ENCODE measurements at places on chromosomes 11 and 22.

GRCh38 chr11:93648158-93648557 lies 13.3 kb upstream of the CEP295 start:
- peak; percentile 11 for DNase-seq

DNA sequence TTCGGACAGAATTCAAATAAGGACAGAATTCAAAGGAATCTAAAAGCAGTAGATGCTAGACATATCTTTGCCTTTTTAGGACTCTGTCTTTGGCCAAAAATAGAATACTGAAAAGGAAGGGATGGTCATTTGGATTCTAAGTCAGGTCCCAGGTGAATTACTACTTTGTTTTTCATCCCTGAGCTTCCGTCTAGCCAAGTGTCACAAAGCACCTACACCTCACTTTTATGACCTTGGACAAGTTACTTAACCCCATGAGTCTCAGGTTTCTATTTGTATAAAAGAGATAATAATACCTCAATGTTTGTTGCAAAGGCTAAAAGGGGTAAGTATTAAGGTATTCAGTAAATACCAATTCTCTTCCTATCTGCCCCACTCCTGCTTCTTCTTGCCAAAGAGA lies 7.3 kb downstream of the KIF18A start:
- no peak for DNase-seq

DNA sequence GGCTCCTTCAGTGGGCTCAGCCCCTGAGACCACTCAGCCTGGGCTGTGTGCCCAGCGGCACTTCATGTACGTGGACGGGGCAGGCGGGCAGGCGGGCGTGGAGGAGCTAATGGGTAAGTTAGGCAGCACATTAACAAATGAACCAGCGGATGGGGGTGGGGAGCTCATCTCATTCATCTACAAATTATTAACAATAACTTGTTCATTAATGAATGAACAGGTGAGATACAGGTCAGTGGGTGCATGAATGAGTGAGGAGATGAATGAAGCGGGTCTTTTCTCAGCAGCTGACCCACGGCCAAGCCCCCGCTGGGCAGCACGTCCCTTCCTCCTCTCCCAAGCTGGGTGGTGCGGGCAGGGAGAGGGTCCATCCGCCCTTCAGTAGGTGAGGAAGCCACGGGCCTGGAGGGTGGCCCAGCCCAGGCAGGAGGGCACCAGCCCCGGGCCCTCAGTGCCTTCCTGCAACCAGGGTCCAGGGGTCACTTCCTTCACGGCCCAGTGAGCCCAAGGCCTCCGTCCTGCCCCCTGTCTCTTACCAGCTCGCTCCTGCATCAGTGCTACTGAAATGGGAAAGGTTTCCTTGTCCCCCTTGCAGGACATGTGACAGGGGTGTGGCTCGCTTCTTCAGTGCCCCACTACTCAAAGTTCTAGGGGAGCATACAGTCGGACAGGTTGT lies 60.5 kb upstream of the KCNQ1OT1 start:
- DNase-seq, result no peak

DNA sequence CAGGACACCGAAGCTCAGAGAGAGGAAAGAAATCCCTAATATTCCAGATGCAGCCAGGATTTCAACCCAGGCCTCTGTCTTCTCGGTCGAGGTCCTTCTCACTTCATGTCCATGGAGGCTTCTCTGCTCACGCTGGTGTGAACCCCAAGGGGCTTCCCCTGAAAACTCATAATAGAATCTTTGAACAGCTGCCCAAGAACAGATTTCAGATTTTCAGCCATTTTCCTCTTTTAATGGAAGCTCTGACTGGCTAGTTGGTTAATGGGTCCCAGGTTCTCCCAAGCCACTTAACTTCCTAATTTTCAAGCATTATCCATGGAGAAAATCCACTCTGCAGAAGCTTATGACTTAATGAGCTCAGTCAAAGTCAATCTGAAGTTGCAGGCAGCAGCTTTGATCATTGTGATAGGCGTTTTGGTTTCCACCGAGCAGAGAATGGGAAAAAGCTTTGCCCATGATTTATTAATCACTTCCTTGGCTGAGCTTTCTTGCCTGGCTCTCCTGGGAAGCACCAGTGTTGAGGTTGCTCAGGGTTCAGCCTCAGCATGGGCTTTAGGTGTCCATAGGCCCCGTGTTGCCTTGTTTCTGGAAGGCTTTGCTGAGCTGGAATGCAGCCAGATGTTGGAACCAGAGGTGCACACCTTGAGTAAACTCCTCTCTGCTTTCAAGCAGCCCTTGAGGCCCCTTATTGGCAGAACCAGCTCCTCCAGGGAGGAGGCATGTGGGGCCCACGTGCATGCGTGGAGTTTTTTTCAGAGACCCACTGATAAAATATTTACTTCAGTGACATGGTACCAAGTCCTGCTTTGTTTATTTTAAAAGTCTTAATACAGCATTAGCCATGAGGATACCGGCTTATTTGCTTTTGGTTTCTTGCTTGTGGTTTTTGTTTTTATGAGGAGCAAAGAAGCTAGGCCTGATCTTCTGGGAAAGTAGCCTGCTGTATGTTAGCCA lies 25.5 kb downstream of the LDLRAD3 start:
- no peak for DNase-seq

DNA sequence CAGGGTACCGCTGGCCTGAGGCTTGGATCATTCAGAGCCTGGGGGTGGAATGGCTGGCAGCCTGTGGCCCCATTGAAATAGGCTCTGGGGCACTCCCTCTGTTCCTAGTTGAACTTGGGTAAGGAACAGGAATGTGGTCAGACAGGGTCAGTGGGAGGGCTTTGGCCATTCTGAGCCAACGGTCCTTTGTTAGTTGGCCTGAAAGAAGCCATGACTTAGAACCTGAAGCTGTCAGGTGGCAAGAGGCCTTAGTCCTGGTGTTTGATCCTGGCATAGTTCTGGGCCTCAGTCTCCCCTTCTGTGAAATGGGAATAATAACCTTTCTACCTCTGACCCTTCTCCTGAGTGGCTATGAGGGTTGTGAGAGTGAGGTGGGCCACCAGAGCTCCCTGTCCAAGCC lies 8.3 kb downstream of the PGAP2 start:
- DNase-seq, result no peak

- DNase-seq, result peak; percentile 37
These were observed 9.4 kb upstream of the FANCF start for GRCh38 chr11:22634897-22635629.

GRCh38 chr11:126702987-126703386 lies 297.6 kb downstream of the KIRREL3 start:
- no peak for DNase-seq

GRCh38 chr11:66172146-66172545 lies 96.3 kb upstream of the RAB1B start:
- no peak for DNase-seq

GRCh38 chr11:118645066-118645715 lies 34.3 kb downstream of the TREH start:
- DNase-seq, result no peak
